ENCODE measurements at places on chromosomes 6 and 20.

- peak; percentile 24 for DNase-seq
Measured at GRCh38 chr20:37902504-37903313, at the start of gene VSTM2L. Gene VSTM2L, plus strand, starts transcription at chr20:37903127. Its CDS starts 224 bp downstream, at chr20:37903351.

DNA sequence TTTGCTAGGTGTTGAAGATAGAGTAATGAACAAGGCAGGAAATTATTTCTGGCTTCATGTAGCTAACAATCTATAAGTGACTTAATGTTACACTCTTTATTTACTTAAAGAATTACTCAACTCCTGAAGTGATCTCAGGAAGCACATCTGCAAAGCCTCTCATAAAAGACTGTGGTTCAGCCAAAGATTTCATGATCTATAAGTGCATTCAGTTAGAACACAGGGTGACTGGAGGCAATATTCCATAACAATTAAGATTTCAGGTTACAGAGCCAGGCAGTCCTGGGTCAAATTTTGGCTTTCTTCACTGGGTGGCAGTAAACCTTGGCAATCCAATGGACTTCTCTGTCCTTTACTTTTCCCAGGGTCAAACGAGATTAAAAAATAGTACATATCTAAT is 204.0 kb downstream of the TPBG start:
- DNase-seq, result no peak

DNA sequence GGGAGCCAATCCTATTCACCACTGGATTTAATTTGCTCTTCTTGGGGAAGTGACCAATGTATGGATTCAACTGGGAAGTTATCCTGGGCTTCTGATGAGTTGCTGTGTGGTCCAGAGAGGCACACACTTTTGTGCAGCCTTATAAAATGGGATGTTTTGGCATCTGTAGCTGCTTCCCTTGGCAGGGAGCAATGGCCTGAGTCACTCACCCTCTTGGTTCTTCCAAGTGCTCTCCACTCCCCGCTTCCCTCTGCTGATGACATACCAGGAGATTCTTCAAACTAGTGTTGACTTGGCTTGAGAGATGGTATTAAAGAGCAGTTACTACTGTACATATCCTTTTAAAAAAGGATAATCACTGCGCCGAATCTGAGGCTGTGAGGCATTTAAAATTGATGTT is 105.8 kb downstream of the JARID2 start:
- no peak for DNase-seq

GRCh38 chr6:91691449-91691848 is 1104.6 kb upstream of the MAP3K7 start:
- DNase-seq, result no peak

DNA sequence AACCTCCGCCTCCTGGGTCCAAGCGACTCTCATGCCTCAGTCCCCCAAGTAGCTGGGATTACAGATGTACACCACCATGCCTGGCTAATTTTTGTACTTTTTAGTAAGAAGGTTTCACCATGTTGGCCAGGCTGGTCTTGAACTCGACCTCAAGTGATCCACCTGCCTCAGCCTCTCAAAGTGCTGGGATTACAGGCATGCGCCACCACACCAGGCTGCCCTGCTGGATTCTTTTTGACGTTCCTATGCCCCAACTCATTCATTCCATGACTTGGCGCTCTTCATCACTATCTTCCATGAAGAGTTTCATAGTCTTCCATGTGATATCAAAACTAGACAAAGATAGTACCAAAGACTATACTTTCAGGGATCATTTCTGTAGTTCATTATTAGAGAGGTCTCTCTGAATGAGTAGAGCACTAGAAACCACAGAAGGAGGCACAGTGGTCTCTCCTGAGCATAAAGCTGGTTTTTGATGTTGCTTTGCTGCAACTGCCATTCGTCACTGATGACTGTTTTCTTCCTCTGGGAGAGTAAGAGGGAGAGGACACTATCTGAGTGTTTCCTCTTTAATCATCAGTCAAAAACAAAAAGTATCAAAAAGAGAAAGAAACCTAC is 23.5 kb downstream of the DNAAF9 start:
- DNase-seq, result no peak

DNA sequence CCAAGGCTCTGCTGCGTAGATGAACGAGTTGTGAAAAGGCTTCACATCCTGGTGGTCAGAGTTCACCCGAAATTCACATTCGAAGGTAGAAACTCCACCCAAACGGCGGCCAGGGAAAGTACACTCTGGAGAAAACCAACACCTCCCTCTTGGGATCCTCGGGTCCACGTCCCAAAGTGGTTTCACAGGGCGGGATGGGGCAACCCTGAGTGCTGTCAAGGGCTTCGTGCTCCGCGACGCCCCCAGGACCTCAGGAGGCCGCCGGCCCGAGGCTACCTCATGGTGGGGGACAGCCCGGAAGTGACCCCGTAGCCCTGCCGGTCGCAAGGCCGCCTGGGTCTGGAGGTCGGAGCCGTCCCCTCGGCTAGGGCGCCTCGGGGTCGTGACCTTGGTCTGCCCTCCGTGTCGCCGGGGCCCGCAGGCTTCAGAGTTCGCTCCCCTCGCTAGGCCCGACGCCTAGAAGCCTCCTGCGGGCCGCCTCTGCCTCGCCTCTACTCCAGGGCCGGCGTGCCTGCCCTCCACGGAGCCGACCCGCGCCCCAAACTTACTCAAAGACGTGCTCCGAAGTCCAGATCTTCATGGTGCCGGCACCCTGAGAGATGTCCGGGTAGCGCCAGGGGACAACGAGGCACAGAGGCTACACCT is at the start of gene PRELID3B:
TSS of gene PRELID3B (minus strand) at position 636 of the 645 bp plus-strand sequence. CDS start at position 580, 56 bp downstream.
- DNase-seq, result no peak

DNA sequence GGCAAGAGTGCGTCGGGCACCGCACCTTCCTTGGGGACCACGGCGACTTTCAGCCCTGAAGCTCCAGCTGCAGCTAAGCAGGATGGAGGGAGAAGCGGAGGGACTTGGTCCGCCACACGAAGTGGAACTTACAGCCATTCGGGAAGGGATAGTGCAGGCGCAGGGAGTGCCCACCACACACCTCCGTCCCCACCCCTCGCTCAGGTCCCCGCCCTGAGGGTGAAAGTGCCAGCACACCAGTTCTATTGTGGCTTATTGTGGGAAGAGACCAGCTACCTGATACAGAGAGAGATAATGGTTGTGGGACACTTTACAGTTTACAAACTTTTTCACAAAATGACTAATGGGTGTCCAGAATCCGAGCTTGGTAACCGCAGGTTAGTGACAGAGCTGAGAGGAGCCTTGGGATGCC is 76.1 kb downstream of the IRF4 start:
- no peak for DNase-seq

GRCh38 chr6:154653385-154653784 is 79.8 kb upstream of the SCAF8 start:
- no peak for DNase-seq

DNA sequence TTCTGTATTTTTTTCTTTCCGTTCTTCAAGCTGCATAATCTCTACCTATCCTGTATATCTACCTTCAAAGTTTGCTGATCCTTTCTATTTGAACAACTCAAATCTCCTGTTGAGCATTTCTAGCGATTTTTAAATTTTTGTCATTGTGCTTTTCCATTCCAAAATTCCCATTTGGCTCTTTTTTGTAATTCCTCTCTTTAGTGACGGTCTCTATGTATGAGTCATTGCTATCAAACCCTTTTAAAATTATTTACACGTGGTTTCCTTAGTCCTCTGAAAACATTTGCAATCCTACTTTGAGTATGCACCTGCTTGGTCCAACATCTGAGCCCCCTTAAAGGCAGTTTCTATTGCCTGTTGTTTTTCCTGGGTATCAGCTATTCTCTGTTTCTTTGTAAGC is 100.5 kb upstream of the FOXC1 start:
- no peak for DNase-seq

- DNase-seq, result no peak
Measured at GRCh38 chr6:31419842-31420241, 16.4 kb downstream of the MICA start.

Measured in NCI-H1930 (cell line).